Activated naive CD4-positive, alpha-beta T cell treated with anti-CD3 and anti-CD28 coated beads, Interleukin-2, amount 10 ng/mL, durations not matched to agents 7 days and 5 days (primary cell): ENCODE measurements at places on chromosomes 7 and 10.

- DNase-seq: no peak
Measured at GRCh38 chr7:18038382-18038781, 10.7 kb upstream of the PRPS1L1 start.

GRCh38 chr10:104109908-104110662 lies 11.9 kb upstream of the SFR1 start:
- no peak for DNase-seq

DNA sequence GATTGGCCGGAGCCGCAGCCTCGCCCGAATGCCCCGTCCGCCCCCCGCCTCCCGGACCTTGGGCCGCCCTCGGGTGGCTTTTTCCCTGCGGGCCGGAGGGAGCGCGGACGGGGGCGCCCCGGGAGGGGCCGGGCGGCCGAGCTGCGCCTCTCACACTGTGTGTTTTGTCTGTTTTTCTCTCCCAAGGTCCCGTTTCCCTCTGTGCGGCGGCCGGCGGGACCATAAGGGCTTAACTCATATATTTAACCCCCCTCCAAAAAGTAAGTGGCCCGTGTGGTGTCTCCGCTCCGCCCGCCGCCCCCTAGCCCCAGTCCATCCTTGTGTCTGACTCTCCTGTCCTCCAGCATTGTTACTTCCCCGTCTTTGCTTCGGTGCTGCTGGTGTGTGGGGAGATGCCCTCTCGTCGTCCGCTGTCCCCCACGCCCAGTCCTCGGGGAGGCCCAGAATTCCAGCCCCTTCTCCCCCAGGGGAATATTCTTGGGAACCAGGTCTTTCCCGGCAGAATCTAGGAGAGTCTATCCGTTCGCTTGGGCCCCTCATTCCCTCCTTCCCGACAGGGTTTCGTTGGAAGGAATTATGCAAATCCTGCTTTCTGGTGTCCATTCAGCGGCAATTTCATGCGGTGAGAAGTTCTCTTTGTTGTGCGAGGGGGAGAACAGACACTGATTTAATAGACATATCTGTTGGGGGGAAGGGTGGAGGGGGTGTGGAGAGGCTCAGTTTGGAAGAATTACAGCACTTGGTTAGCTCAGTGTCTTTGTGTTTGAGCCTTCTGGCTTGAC lies 1.3 kb downstream of the LCOR start:
- no peak for DNase-seq

DNA sequence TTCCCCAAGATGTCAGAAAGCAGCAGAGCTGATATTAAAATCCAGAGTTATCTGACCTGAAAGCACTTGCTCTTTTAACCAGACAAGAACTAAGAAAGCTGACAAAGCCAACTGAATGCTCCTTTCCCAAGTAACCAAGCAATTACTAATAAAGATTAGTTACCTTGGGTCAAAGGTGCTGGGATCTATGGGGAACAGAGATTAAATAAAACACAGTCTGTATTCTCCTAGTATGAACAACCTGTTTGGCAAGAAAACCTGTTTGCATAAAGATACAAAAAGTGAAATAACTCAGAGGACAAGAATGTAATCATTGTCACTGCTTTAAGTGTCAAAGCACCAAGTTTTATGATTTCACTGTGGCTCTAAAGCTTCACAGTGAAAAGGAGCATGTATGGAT lies 35.7 kb downstream of the ITPRID1 start:
- no peak for DNase-seq

DNA sequence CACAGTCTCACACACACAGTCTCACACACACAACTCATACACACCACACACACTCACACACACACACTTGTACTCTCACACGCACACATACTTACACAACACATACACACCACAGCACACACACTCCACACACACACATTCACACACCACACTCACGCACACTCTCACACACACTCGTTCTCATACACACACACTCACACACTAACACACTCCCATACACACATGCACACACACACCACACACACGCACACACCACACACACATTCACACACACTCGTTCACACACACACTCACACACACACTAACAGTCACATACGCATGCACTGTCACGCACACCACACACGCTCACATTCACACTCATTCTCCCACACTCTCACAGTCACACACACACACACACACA lies 109.8 kb downstream of the PRLHR start:
- DNase-seq: no peak

- no peak for DNase-seq
Measured at GRCh38 chr10:84891631-84892030, 563.2 kb downstream of the CCSER2 start.

GRCh38 chr7:82471351-82472020 lies 27.9 kb upstream of the CACNA2D1 start:
- no peak for DNase-seq

- DNase-seq: no peak
Measured at GRCh38 chr10:5952731-5953385, 24.5 kb downstream of the IL15RA start.

- DNase-seq: no peak
Measured at GRCh38 chr10:93565446-93565845, 1.0 kb upstream of the FFAR4 start.

- DNase-seq: no peak
Measured at GRCh38 chr7:117323305-117323850, 520 bp upstream of the WNT2 start.

DNA sequence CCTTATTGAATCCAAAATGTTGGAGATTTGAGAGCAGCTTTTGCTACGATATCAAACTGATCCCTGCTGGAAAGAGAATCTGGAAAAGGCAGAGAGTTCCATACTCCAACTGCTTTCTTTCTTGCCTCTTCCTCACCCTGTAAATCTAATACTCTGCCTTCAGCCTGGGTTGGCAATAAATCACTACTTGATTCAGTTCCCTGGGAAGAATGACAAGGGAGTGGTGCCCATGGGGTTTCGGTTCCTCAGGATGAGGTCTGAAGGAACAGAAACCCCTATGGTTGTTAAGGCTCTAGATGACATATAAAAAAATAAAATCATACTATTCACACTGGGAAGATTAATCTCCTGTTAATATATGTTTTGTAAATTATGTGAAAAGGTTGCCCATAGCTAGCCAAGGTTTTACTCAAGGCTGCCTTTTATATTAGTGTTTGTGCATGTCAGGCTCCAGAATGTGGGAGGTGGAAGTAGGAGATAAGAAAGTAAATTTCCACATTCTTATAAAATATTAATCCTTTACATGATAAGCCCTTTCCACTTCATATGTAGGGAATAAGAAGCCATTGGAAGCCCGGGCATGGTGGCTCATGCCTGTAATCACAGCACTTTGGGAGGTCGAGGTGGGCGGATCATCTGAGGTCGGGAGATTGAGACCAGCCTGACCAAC lies 106.2 kb upstream of the CACNA2D1 start:
- no peak for DNase-seq

- DNase-seq: peak; percentile 41
Measured at GRCh38 chr7:113086431-113086888, at the start of gene GPR85. Gene GPR85, minus strand, starts transcription at chr7:113086827. Its CDS starts 2,106 bp downstream, at chr7:113084721.

DNA sequence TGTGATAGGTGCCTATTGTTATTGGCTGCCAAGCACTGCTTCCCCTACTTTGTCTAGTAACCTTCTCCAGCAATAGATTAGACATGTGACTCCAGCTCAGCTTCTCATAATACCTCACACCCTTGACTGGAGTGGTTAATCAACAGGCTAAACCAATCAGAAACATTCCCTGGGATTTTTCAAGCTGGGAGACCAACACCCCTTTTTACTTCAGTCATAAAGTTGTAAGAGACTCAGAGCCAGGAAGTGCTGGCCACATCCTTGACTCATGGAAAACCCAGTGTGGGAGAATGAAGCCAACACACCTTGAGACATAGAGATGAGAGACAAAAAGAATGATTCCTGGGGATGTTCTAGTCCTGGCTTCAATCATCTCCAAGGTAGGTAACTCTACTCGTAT lies 62.6 kb upstream of the HECTD2 start:
- DNase-seq: no peak

DNA sequence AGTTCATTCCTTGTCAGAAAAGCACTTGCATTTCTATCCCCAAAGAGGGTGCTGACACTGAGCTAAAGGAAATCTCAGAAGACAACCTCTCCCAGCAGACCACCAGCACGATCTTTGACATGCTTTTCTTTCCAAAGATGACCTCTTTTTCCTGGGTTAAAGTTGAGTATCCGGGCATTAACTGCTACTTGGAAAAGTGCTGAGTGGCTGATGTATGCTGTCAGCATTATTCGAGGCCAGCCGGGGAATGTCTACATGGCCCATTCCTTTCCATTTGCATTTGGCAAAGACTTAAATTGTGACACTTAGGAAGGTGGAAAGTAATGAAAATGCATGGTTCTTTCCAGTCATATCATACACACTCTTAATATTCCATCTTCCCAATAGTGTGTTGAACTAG lies 90.6 kb upstream of the SKAP2 start:
- DNase-seq: no peak

DNA sequence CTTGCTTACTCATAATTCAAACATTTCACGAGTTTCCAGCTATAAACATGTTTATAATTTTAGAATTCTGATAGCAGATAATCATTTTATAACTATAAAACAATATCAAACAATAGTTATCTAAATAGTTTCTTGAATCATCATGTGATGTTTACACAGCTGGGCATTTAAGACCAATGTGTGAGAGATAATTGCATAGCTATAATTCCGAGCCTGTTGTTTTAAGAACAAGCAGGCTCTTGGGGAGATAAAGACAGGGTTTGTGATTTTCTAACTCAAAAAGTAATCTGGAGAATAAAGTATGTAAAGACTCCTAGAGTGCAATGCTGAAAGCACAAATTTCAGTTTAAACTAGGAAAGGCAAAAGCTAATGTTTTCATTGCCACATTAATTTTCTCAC lies 331.2 kb downstream of the LRRTM3 start:
- no peak for DNase-seq

GRCh38 chr7:36203071-36203790 lies 50.2 kb downstream of the EEPD1 start:
- DNase-seq: no peak

DNA sequence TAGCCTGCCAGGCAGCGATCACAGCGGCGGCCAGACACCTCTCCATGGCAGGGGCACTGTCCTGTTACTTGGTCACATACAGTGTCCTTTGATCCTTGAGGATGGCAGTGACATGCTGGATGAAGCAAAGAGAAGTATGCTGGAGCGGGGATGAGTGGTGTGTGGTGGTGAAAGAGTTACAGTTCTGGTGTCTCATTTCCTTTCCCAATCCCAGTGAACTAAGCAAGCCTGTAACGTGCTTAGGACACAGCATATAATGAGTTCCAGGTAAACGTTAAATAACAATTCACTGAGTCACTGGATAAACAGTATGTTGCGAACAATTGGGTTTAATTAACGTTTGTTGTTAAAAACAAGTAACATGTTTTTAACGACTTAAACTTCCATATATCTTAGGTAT lies 63.5 kb upstream of the LAMB1 start:
- DNase-seq: no peak
